ENCODE measurements at places on chromosomes 11 and 22.

DNA sequence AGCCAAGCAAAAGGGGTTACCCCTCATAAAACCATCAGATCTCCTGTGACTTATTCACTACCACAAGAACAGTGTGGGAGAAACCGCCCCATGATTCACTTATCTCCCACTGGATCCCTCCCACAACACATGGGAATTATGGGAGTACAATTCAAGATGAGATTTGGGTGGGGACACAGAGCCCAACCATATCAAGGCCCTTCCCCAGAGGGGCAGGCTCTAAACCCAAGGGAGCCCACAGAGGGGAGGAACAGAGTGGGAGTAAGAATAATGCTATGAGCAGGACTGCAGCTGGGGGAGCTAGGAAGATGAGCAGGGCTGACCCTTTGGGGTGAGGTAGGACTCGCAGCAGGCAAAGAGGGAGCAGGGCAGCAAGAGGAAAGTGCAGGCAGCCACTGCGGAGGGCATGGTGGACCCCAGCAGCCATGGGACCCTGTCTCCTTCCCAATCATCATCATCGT is 59.3 kb downstream of the CD82 start:
- DNase-seq, result no peak

DNA sequence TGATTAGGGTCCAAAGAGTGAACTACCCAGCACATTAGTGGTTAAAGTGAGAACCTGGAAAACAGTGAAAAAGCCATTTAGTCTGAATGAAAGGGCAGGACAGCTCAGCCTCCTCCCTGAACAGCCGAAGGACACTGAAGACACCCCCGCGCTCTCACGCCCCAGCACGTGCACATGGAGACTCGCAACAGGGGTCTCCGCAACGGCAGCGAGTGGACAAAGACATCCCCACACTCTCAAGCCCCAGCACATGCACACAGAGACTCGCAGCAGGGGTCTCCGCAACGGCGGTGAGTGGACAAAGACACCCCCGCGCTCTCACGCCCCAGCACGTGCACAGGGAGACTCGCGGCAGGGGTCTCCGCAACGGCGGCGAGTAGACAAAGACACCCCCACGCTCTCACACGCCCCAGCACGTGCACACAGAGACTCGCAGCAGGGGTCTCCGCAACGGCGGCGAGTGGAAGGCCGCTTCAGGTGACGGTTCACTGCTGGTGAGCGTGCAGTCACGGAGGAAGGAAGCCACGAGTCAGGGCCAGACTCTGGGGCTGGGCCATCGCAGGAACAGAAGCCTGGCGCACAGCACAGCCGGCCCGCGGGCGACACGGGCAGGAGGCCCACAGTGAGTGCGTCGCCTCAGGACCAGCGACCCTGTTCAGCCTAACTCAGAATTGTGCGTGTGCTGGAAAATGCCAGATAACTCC is 43.6 kb downstream of the BRD1 start:
- DNase-seq, result no peak

- no peak for DNase-seq
Measured at GRCh38 chr11:118641397-118642019, 34.1 kb downstream of the PHLDB1 start.

DNA sequence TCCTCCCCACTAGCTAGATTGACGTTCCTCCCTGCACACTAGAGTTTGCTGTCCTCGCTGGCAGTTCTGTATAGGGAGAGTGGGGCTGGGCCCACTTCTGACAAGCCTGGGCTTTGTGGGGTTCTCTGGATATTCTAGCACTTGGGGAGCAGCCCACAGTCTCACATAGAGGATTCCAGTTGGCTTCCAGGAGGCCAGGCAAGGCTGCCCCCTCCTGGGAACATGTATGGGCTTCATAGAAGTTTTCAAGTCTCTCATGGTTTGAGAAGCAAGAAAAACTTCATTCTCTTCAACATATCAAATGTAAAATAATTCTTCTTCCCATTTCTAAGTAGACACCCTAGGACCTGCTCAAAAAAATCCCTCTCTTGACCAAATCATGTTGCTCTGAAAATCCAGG is 87.5 kb downstream of the NAV2 start:
- DNase-seq, result no peak

DNA sequence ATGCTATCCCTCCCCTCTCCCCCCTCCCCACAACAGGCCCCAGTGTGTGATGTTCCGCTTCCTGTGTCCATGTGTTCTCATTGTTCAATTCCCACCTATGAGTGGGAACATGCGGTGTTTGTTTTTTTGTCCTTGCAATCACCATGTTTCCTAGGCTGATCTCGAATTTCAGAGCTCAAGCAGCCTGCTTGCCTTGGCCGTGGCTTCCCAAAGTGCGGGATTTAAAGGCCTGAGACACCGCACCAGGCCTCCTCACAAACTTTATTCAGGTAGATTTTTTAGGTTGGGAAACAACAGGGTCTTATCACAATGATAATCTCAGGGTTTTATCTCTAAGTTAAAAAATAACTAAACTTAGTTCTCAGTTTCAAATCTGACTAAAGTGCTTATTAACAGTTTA is 125.4 kb downstream of the LUZP2 start:
- DNase-seq, result no peak

DNA sequence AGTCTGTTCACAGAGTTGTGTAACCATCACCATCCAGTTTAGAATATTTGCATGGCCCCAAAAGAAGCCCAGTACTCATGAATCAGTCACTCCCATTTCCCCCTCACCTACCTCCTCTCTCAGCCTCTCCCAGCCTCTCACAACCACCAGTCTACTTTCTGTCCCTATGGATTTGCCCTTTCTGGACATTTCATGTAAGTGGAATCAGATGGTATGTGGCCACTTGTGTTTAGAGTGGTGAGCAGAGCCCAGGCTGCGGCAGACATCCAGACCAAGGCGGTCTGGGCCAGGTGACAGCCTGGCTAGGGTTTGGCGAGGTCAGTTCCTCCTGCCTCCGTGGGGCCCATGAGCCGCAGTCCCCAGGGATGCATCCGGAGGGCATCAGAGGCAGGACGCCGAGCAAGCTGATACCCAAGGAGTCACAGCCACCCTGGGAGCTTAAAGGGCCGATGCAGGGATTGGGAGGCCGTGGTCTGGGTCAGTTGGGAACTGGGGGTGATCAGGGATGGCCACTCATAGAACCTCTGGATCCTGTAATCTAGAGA is 53.3 kb upstream of the CLDN5 start:
- no peak for DNase-seq

GRCh38 chr22:44316393-44317122 is 3.8 kb upstream of the SHISAL1 start:
- DNase-seq, result no peak

DNA sequence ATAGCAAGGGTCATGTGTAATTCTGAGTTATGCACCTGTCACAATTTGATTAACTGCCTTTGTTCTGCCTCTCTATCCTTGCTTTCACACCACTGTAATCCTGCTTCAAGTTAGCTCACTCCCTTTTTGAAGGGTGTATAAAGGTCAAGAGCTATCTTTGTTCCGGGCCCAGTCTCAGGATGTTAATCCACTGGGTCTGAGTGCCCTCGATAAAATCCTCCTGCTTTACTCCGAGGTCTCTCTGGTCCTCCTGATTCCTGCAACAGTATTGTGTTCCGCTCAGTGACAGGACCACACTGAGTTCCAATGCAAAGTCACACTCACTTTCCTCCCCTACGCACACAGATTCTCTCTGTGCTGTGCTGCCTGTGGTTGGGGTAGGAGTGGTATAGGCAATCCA is 186.5 kb downstream of the DYNC2H1 start:
- DNase-seq, result peak; percentile 8

- peak; percentile 99 for DNase-seq
Measured at GRCh38 chr11:63871962-63872799, 33.3 kb downstream of the MARK2 start.
